NCI-H2081 (cell line): ENCODE measurements at places on chromosomes 3 and 15.

DNA sequence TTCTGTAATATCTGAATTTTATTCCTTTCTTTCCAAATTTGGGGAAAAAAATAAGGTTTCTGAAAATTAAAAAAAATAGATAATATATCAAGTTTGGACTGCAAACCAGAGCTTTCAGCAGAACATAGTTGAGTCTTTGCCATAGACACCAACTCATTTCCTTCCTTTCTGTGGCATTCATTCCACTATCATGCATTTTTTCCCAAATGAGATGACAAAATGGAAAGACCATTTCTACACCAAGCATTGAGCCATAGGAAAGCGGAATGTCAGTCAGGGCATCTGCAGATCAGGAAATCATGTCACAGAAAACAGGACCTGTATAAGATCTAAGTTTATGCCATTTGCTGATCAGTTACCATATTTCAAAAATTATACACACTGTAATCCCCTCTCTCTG, 333.3 kb upstream of the THBS1 start:
- DNase-seq: no peak

GRCh38 chr15:71559098-71559497, 251.3 kb upstream of the NR2E3 start:
- DNase-seq: no peak

- no peak for DNase-seq
Observed at GRCh38 chr15:63999177-63999576, 47.1 kb downstream of the DAPK2 start.

- peak; percentile 1 for DNase-seq
Observed at GRCh38 chr3:85474241-85474640, 515.5 kb downstream of the CADM2 start.

DNA sequence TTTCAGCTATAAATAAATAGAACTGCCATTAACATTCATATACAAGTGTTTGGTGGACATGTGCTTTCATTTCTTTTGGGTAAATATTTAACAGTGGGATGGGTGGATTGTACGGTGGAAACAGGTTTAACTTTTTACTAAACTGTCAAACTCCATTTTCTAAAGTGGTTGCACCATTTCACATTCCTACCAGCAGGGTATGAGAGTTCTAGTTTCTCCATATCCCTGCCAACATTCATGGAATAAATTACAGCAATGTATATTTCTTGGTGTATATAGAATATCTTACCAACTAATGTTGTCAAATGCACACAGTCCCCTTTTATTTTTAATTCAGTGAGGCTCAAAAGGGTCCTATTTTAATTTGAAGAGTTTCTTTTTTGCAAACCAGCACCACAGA, 71.3 kb upstream of the CTXND1 start:
- DNase-seq: no peak
